Neuronal stem cell (in vitro differentiated cells): ENCODE measurements at places on chromosomes 4 and X.

- H3K4me1 ChIP-seq = peaks cover 13% of the 10 kb centered on the region
- no peak overlapping the region for H3K27ac ChIP-seq
Measured at GRCh38 chr4:56906489-56907393, 959 bp upstream of the REST start.

GRCh38 chr4:172104539-172104938, 291.3 kb downstream of the GALNTL6 start:
- H3K36me3 ChIP-seq = no peaks in the 10 kb centered on the region
- DNase-seq = no peak
- H3K4me1 ChIP-seq = no peaks in the 10 kb centered on the region
- no peak overlapping the region for H3K27ac ChIP-seq

GRCh38 chr4:98659741-98660462, 1.5 kb upstream of the TSPAN5 start:
- no peak overlapping the region for H3K4me3 ChIP-seq
- H3K27ac ChIP-seq = no peak overlapping the region
- no peaks in the 10 kb centered on the region for H3K36me3 ChIP-seq
- peaks cover 40% of the 10 kb centered on the region for H3K27me3 ChIP-seq

GRCh38 chrX:3184176-3184930, 143.1 kb downstream of the ARSF start:
- H3K36me3 ChIP-seq = no peaks in the 10 kb centered on the region
- no peaks in the 10 kb centered on the region for H3K4me1 ChIP-seq
- H3K4me3 ChIP-seq = no peak overlapping the region
- H3K27me3 ChIP-seq = no peaks in the 10 kb centered on the region
- H3K27ac ChIP-seq = no peak overlapping the region

DNA sequence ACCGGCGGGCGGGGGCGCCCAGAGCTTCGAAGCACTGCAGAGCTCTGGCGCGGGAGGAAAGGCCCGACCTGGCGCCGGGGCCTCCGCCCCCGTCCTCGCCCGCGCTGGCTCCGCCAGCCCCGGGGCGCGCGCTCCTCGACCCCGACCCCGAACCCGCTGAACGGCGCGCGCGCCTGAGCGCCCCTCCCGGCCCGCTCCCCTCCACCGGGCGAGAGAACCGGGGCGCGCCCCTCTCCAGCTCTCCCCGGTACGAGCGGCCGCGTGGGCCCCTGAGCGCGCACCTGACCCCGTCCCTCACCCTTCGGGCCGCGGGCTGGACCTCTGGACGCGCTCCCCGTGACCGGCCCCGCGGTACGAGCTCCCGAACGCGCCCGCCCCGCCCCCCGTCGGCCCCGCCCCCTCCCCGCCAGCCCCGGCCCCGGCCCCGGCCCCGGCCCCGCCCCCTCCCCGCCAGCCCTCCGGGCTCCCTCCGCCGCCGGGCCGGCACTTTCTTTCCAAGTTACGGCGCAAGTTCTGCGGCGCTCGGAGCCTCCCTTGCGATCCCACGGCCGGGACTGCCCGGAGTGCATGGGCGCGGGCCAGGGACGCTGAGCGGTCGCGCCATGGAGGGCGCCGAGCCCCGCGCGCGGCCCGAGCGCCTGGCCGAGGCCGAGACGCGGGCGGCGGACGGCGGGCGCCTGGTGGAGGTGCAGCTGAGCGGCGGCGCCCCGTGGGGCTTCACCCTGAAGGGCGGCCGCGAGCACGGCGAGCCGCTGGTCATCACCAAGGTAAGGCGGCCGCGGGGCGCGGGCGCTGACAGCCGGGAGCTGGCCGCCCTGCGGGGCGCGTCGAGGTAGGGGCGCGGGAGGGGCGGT, at the start of gene SHROOM2:
Gene SHROOM2, plus strand, starts transcription at position 486 of the 854 bp plus-strand sequence. Its CDS starts 117 bp downstream, at position 603.
- H3K4me1 ChIP-seq = peaks cover 4% of the 10 kb centered on the region
- DNase-seq = no peak
- H3K4me3 ChIP-seq = peak within 1 kb of the TSS; percentile 75
- peak within 1 kb of the TSS; percentile 79 for H3K27ac ChIP-seq
- no peaks in the 10 kb centered on the region for H3K27me3 ChIP-seq
- no peaks in the 10 kb centered on the region for H3K36me3 ChIP-seq

GRCh38 chr4:36088542-36088941, 155.8 kb downstream of the ARAP2 start:
- H3K4me1 ChIP-seq = peaks cover 10% of the 10 kb centered on the region
- no peaks in the 10 kb centered on the region for H3K36me3 ChIP-seq
- H3K27me3 ChIP-seq = no peaks in the 10 kb centered on the region
- H3K27ac ChIP-seq = no peak overlapping the region
- no peak overlapping the region for H3K4me3 ChIP-seq

GRCh38 chrX:108029928-108030711, 14.7 kb upstream of the VSIG1 start:
- no peaks in the 10 kb centered on the region for H3K36me3 ChIP-seq
- H3K4me3 ChIP-seq = no peak overlapping the region
- no peaks in the 10 kb centered on the region for H3K4me1 ChIP-seq
- H3K27ac ChIP-seq = no peak overlapping the region
- no peaks in the 10 kb centered on the region for H3K27me3 ChIP-seq

DNA sequence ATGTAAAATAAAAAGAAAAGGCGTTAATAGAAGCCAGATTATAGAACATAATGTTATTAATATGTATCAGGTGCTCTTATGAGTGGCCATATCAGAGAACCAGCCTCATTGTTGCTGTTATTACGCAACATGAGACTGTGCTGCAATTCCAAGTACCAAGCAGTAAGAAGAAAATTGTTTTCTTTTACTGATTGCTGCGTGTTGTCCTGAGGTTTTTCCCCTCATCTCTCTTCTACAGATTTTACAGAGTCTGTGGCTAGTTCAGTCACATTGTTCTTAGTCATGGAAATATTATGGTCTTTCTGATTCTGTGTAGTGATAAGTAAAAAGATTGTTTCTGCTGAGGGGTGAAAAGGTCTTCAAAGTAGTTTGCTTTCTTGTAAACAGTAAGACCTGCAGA, 55.9 kb downstream of the NPNT start:
- no peak for DNase-seq
- H3K4me1 ChIP-seq = peaks cover 1% of the 10 kb centered on the region
- H3K27ac ChIP-seq = no peak overlapping the region
- no peaks in the 10 kb centered on the region for H3K36me3 ChIP-seq
- peaks cover 7% of the 10 kb centered on the region for H3K27me3 ChIP-seq

- no peak overlapping the region for H3K27ac ChIP-seq
- no peak for DNase-seq
- no peaks in the 10 kb centered on the region for H3K4me1 ChIP-seq
- no peaks in the 10 kb centered on the region for H3K36me3 ChIP-seq
- peak overlapping the region; percentile 29 for H3K4me3 ChIP-seq
Measured at GRCh38 chr4:36343501-36344175, 62.2 kb downstream of the DTHD1 start.

DNA sequence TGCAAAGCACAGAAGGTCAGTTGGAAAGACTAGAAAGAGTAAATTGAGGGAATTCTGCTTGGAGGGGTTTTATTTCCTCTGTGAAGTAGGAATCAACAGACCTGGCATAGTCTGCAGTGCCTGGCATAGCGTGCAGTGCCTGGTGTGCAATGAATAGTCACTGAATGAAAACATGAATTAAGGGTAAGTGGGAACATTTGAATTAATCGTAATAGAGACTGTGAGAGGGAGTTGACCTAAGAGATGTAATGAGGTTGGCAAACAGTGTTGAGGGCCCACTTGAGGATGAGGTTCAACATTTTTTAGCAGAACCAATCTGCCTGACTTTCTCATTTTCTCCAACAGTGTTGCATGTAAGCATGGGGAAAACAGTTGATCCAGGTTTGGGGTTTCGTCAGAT, 377.2 kb upstream of the FTHL17 start:
- H3K27me3 ChIP-seq = no peaks in the 10 kb centered on the region
- no peak for DNase-seq
- no peak overlapping the region for H3K4me3 ChIP-seq

DNA sequence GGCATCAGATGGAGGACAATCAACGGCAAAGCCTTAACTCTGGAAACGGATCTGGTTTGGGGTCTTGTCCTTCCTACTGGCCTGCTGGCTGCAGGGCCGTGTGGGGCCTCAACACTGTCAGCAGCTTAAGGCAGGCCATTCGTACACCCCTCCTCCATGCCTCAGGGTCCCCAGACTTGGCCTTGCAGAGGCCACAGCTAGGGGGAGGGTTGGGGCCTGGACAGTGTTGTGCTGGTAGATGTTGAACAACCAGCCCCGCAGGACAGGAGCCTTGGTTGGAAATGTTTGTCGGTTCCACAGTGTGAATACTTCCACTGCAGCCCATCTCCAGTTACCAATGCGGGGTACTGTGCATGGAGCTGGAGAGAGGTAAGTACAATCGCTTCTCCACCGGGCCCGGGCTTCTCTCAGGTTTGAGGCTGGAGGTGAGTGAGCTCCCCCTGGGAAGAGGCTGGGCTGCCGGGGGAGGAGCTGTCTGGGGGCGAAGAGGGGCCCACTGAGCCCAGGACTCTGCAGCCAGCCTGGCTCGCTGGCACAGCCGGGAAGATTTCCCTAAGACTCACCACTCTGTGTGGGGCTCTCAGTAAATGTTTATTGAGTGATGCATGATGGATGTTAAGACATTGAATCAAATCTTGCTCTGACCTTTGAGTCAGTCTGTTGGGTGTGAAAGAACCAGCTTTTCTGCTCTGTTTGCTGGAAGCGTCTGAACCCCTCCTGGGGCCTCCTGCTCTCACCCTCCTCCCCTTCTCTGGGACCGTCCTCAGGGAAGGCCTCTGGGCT, 19.7 kb upstream of the GPR78 start:
- H3K4me3 ChIP-seq = no peak overlapping the region
- H3K36me3 ChIP-seq = no peaks in the 10 kb centered on the region
- no peaks in the 10 kb centered on the region for H3K4me1 ChIP-seq

GRCh38 chr4:5709207-5709575, 832 bp upstream of the EVC2 start:
- no peaks in the 10 kb centered on the region for H3K4me1 ChIP-seq
- peaks cover 4% of the 10 kb centered on the region for H3K36me3 ChIP-seq
- no peak overlapping the region for H3K27ac ChIP-seq
- no peaks in the 10 kb centered on the region for H3K27me3 ChIP-seq

DNA sequence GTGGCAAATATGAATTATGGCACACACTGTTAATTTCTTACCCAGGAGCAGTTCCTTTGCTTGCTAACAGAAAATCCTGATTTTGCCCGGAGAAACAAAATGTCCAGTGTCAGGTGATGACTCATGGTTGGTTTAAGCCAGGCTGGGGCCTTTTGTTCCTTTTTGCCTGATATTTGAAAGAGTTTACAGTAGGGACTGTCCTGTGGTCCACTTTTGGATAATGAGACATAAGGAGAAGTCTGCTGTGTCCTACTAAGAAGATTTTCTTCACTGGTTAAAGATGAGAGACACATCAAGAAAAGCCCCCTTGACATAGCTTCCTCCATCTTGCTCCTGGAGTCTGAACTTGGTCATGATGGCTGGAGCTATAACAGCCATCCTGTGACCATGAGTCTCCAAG, 12.1 kb upstream of the DRD5 start:
- no peaks in the 10 kb centered on the region for H3K4me1 ChIP-seq
- H3K27me3 ChIP-seq = no peaks in the 10 kb centered on the region
- H3K27ac ChIP-seq = no peak overlapping the region
- DNase-seq = no peak

DNA sequence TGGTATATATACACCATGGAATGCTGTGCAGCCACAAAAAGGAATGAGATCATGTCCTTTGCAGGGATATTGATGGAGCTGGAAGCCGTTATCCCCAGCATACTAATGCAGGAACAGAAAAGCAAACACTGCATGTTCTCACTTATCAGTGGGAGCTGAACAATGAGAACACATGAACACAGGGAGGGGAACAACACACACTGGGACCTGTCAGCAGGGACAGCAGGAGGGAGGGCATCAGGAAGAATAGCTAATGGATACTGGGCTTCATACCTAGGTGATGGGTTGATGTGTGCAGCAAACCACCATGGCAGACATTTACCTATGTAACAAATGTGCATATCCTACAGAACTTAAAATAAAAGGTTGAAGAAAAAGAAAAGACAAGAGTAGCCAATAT, 81.1 kb upstream of the ADAD1 start:
- no peak for DNase-seq
- no peaks in the 10 kb centered on the region for H3K27me3 ChIP-seq
- peaks cover 39% of the 10 kb centered on the region for H3K36me3 ChIP-seq
- H3K27ac ChIP-seq = no peak overlapping the region
- no peaks in the 10 kb centered on the region for H3K4me1 ChIP-seq

DNA sequence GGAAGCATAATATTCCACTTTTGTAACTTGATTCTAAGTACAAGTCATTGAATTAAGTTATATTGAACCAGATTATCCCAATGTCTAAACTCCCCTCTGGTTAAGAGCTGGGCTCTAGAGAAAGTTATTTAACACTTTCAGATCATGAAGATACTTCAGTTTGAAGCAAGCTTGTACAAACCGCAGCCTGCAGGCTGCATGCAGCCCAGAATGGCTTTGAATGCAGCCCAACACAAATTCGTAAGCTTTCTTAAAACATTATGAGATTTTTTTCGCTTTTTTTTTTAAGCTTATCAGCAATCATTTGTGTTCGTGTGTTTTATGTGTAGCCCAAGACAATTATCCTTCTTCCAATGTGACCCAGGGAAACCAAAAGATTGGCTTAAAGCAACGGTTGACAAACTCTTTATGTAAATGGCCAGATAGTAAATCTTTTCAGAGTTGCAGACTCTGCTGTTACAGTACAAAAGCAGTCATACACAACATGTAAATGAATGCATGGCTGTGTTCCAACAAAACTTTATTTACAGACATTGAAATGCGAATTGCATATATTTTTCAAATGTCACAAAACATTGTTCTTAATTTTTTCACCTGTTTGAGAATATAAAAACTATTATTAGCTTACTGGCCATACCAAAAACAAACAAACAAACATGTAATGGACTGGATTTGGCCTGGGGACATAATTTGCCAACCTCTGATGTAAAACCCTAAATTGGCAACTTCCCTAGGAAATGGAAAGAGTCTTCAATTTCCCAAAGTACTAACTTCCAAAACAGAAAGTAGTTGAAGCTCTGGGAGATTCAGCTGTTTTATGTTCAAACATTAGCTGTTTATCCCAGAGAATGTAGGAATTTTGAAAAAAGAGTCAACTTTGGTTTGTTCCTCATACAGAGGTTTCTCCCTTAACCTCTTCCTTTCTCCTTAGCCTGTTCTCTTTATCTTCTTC, 201.1 kb upstream of the MBNL3 start:
- no peaks in the 10 kb centered on the region for H3K27me3 ChIP-seq
- H3K4me3 ChIP-seq = no peak overlapping the region
- H3K27ac ChIP-seq = no peak overlapping the region

- no peaks in the 10 kb centered on the region for H3K36me3 ChIP-seq
- H3K4me3 ChIP-seq = no peak overlapping the region
- no peak overlapping the region for H3K27ac ChIP-seq
- H3K4me1 ChIP-seq = peaks cover 2% of the 10 kb centered on the region
- no peak for DNase-seq
Measured at GRCh38 chr4:8282134-8282641, 12.6 kb downstream of the HTRA3 start.
